Stimulated activated CD8-positive, alpha-beta memory T cell treated with anti-CD3 and anti-CD28 coated beads, Interleukin-4, amount 100 ng/mL, for 1 hour (primary cell): ENCODE measurements at places on chromosomes 1 and 21.

GRCh38 chr1:247506831-247507230 lies 29.4 kb downstream of the OR2C3 start:
- no peak for DNase-seq

DNA sequence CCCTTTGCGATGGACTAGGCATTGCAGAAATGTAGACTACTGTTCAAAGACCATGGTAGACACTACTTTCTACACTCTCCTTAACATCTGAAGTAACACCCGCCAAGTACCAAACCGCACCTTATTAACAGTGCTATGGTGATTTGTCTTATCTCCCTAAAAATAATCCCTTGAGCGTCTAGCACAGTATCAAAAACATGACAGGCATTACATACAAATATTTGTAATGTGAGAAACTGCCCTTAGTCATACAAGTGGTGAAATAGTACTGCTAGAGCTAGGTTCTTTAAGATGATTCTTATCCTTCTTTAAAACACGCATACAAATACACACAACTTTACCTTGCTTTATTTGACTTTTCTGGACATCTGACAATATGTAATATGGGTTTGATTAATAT lies 27.2 kb downstream of the PUM1 start:
- no peak for DNase-seq

DNA sequence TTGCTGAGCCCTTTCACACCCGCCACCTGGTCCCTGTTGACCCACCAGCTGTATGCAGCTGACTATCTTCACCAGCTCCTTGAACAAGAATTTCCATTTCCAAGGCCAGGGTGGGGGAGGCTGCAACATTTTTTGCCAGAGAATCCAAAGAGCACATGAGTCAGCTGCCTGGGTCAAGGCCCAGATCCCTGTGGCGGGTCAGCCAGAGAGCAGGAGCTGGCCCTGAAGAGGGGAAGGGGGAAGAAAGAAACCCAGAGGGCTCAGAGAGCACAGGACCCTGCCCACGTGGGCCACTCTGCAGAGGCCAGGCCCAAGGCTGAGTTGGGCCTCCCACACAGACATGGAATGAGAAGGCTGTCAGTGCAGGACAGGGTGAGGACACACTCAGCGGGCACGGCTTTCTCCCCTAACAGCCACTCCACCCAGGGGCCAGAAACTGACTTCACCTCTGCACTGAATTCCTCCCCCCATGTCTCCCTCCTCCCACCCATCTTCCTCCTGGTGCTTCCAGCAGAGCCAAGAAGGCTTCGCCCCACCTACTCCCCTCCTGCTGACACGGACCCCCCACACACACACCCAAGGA lies 28.9 kb downstream of the S100A6 start:
- DNase-seq, result no peak

- DNase-seq, result no peak
Measured at GRCh38 chr1:241131636-241132194, 225.3 kb downstream of the RGS7 start.

GRCh38 chr21:28396421-28396820 lies 596.3 kb downstream of the LTN1 start:
- DNase-seq, result no peak

DNA sequence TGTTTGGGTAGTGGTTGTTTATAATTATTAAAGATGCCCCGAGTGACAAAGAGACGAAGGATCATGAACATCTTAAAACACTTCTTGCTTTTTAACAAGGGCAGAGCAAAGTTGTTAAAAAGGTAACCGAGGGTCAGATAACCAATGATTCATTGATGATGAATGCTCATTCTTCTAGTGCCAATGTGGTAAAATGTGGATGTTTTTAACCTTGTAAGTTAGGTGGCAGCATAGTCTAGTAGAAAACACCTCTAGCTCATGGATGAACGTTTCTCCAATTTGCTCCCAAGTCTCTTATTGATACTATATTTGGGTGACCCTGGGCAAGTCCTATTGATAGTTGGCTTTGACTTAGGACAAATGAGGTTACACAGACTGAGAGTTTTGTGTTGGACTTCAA lies 167.9 kb downstream of the KIF26B start:
- DNase-seq, result no peak

DNA sequence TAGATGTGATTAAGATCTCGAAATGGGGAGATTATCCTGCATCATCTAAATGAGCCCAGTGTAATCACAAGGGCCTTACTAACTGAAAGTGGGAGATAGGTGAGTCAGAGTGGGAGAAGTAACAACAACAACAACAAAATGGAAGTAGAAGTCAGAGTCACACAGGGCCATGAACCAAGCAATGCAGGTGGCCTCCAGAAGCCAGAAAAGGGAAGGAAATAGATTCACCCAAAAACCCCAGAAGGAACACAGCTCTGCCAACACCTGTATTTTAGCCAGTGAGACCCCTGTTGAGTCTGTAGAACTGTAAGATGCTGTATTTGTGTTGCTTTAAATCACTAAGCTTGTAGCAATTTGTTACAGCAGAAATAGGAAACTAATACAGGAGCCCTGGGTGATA lies 4.1 kb downstream of the TAGLN2 start:
- DNase-seq, result no peak

- no peak for DNase-seq
Measured at GRCh38 chr1:30378991-30379581, 344.3 kb downstream of the MATN1 start.

DNA sequence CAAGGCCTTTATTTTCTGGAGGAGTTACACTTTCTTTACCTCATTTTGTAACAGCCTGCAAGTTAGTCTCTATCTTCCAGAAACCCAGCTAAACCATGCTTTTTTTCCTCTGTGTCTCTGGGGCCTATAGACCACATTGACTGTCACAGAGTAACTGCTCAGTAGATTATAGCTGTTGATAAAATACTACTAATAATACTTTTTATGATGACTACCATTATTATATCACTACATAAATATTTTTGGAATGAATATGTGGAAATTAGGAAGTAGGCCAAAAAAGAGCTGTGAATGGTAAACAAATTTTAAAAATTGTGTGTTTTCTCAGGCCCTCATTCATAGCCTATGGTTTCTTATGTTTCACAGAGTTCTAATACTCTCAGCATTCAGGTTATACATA lies 233.1 kb upstream of the USP24 start:
- no peak for DNase-seq

- no peak for DNase-seq
Measured at GRCh38 chr1:184641894-184642293, 112.8 kb downstream of the EDEM3 start.

- DNase-seq, result no peak
Measured at GRCh38 chr1:77253211-77253610, 28.6 kb upstream of the AK5 start.

GRCh38 chr1:20150969-20151368 lies 11.8 kb downstream of the PLA2G2F start:
- no peak for DNase-seq

DNA sequence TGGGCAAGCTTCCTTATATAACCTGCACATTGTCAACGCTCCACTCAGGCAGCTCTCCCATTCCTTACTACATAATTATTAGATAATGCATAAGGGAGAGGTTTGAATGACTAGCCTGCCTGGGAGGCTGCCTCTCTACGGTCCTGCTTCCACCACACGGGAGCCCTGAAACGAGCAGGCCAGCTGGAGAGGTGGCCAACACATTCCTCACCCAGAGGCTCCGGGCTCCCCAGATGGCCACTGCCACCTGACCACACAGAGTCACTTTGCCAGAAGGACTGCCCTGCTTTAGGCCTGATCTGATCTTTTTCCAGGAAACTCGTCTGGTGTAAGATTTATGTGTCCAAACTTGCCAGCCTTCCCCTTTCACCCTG lies 27.9 kb downstream of the HIVEP3 start:
- DNase-seq, result no peak
